CD4-positive, alpha-beta T cell treated with Interleukin-12 subunit alpha and Interleukin-12 subunit beta, for 1 hour (primary cell): ENCODE measurements at places on chromosomes 1 and 21.

- no peak for DNase-seq
Observed at GRCh38 chr1:15708486-15709137, 24.5 kb downstream of the PLEKHM2 start.

GRCh38 chr1:113941245-113941559 is 12.1 kb downstream of the HIPK1 start:
- DNase-seq, result no peak

- DNase-seq, result no peak
Observed at GRCh38 chr1:222275729-222276465, 272.0 kb downstream of the HHIPL2 start.

DNA sequence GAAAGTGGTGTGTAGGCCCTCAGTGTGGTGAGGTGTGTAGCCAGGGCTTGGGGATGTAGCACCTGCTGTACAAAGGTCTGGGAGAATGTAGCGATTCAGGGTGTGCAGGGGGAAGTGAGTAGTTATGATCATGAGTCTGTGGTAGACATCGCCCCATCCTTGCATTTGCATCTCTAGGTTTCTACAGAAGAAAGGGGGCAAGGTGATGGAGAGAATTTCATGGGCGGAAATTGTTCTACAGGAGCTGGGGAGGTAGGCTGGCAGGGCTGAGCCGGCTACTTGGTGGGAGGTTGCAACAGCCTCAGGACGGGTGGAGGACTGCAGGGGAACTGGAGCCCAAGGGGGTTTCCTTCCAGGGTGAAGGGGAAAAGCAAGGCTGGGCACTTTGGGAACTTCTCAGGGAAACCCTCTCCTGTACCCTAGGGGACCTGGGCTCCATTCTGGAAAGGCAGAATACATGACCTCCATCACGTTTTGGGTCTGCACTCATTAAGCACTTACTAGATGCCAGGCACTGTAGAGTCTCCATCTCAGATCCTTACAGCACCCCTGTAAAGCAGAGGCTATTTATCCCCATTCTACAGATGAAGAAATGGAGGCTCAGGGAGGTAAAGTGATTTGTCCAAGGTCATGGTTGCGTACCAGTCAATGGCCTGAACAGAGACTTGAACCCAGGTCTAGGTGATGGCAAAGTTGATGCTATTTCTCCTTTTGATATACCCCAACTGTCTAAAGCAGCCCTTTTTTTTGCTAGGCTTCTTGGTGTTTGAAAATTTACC is 14.5 kb upstream of the TNFRSF1B start:
- no peak for DNase-seq

DNA sequence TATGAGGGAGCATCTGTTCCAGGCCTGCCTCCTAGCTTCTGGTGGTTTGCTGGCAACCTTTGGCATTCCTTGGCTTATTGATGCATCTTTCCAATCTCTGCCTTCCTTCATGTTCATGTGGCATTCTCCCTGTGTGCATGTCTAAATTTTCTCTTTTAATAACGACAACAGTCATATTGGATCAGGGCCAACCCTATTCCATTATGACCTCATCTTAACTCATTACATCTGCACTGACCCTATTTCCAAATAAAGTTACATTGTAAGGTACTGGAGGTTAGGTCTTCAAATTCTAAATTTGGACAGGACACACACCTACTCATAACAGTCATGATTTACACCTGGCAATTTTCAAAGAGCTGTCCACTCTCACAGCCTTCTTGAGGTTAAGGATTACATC is 117.2 kb upstream of the FGGY start:
- DNase-seq, result no peak

- no peak for DNase-seq
Observed at GRCh38 chr1:1883092-1883873, 7.6 kb downstream of the GNB1 start.

DNA sequence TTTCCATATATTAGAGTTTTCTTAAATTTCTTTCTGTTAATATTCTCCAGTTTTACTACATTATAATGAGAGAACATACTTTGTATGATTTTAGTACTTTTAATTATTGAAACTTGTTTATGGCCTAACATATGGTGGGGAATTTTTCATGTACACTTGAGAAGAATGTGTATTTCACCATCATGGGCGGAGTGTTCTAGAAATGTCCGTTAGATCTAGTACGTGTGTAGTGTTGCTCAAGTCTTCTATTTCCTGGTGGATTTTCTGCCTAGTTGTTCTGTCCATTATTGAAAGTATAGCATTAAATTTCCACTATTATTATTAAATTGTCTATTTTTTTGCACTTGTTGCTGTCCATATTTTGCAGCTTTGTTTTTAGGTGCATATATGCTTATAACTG is 64.0 kb upstream of the RGS21 start:
- no peak for DNase-seq

- no peak for DNase-seq
Observed at GRCh38 chr1:204406621-204407020, 5.0 kb downstream of the PPP1R15B start.

DNA sequence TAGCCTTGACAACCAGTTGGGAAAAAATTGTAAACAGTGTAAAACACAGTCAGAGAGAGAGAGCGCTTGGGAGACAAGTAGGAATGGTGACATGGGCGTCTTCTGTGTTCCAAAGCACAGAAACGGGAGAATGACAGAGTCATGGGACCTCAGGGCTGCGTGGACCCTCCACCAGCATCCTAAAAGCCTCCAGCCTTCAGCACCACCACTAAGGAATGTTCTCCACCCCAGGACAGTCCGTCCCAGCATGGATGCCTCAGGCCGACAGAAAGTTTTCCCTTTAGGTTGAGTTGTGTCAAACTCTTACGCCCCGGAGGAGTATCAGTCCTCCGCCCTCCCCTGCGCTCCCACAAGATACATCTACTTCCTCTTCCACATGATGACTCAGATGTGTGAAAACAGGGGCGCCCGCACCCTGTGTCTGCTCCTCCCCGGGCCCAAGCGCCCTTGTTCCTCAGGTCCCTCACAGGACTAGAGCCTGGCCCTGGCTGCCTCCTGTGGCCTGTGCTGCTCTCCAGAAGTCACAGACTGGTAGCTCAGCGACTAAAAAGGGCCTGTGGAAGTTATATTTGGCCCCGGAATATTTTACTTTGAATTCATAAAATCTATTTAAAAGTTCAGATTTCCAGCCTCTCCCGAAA is 63.9 kb upstream of the EFHD2 start:
- DNase-seq, result peak; percentile 74

DNA sequence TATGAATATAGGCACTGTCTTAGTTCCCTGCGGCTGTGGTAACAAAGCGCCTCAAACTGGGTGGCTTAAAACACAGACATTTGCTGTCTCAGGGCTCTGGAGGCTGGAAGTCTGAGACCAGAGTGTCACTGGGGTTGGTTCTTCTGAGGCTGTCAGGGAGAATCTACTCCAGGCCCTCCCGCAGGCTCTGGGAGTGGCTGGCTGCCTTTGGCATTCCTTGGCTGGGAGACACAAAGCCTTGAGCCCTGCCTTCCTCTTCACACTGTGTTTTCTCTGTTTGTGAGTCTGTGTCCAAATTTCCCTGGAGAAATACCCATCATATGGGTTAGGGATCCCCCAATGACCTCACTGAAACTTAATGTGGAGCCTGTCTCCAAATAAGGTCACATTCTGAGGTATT is 38.5 kb downstream of the B3GALT5 start:
- DNase-seq, result no peak

- no peak for DNase-seq
Observed at GRCh38 chr1:3654549-3655281, 2.4 kb downstream of the TP73 start.

DNA sequence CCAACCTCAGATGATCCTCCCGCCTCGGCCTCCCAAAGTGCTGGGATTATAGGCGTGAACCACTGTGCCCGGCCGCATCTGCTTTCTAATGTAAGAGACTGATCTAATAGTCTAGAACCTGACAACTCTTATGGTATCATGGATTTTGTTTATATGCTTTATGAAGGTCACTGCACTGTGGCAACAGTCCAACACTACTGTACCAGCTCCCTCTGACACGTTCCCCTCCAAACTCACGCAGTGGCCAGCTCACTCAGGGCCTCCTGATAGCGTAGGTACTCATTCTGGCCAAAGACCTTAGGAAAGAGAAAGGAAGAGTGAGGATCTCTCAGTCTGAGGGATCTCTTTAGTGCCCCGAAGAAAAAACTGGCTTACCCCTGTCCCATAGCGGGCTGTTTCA is 6.0 kb upstream of the CFAP141 start:
- DNase-seq, result no peak

- DNase-seq, result no peak
Observed at GRCh38 chr1:214164173-214164572, 116.8 kb upstream of the SMYD2 start.

DNA sequence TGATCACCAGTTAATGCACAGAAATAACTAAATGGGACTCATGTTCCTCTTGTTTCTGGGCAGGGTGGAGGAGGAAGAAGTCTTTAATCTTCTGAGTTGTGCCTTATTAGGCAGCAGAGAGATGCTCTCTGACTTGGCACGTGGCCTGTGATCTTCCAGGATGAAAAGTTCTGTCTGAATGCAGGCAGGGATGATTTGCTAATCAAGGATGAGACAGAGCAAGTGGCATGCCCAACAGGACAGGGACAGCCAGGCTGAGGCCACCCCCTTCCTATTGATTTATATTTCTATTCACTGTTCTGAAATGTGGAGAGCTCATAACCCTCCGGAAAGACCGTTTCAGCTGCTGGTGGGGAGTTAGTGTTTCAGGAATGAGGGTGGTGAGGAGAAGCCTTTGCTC is 477.8 kb upstream of the CAMK1G start:
- DNase-seq, result no peak

GRCh38 chr1:17060306-17060749 is 6.5 kb upstream of the SDHB start:
- no peak for DNase-seq

DNA sequence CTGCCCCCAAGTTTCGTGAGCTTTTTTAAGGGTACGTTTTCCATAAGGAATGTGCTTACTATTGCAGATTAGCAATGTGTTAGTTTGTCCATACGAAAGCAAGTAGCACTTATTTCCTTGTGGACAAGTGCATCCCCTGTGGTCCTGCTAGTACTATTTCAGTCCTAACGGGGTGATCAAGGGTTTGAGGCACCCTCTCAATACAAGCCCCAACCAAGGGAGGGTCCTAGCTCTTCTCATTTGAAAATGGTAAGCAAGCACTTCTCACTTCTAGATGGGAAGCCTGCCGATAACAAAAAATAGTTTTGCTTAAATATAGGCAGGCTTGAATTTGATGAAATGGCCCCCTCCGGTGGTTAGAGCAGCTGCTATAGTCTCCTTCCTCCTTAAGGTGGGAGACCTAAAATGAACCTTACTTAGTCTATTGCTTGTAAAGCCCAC is 64.0 kb upstream of the HMCN1 start:
- DNase-seq, result peak; percentile 68

- DNase-seq, result no peak
Observed at GRCh38 chr1:182972829-182973228, 19.9 kb upstream of the SHCBP1L start.

DNA sequence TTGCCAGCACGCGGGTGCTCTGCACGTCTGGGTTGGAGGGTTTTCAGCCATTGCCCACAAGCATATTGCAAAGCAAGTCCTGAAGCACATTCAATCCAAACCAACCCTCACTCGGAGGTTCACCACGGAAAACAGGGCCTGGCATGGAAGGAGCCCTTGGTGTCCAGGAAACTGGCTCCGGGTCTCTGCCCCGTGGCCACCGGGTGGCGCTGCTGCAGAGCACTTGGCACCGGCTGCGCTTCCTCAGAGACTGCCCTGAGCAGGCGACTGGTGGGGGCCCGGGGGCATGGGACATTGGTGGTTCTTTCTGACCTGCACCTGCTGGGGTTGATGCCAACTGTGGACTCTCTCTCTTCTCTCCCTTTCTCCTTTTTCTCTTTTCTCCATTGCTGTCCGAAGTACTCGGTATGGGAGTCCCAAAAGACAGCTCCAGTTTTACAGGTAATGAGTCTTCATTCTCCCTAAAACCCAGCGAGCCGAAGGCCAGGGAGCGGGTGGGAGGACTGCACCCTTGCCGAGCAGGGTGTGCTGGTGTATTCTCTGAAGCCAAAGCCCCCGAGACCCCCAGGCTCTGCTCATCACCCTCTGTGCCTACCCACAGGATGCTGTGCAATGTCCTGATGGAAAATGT is 4.1 kb upstream of the KCNAB2 start:
- DNase-seq, result peak; percentile 24

GRCh38 chr1:225299624-225300023 is 128.2 kb downstream of the LBR start:
- DNase-seq, result no peak

GRCh38 chr1:192266645-192267044 is 50.1 kb upstream of the RGS21 start:
- no peak for DNase-seq

GRCh38 chr1:236455243-236455642 is 61.2 kb downstream of the EDARADD start:
- DNase-seq, result no peak

DNA sequence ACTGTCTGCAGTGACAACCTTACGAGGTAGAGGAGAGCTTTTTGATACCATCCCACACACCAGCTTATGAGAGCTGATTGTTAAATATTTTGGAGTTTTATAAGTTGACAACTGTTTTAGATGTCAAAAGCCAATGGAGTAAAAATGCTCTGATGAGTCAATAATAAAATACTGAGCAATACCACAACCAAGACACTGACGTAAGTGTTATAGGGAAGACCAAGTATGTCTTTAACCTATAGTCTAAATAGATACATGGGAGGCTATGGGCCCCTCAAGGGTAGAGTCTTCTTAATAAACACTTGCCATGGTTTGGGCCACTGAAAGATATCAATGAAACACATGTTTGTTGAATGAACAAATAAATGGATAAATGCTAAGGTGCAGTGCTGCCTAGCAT is 49.2 kb downstream of the DUSP10 start:
- no peak for DNase-seq

- no peak for DNase-seq
Observed at GRCh38 chr1:36133484-36133883, 8.5 kb upstream of the COL8A2 start.

GRCh38 chr1:22821027-22821426 is 110.4 kb downstream of the EPHB2 start:
- DNase-seq, result no peak

GRCh38 chr1:235113183-235113917 is 15.3 kb downstream of the TOMM20 start:
- no peak for DNase-seq

DNA sequence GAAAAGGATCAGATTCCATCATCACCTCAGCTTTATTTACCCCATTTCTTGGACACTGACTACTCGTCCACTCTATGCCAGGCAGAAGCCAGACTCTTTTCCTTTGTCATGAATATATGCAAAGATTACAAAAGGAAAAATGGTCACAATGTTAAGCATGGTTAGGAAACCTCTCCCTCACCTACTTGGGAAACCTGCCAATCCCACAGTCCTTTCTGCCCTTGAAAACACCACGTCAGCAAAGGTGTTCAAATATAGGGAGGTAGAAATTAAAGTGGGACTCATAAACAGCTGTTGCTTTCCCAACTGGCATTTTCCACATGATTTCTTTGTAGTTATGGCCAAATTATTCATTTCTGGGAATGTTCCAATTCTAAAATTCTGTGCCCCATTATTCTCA is 16.2 kb upstream of the ATP13A2 start:
- DNase-seq, result no peak

- no peak for DNase-seq
Observed at GRCh38 chr1:7584157-7584556, 186.9 kb upstream of the VAMP3 start.
